ENCODE measurements at places on chromosomes 4 and X.

DNA sequence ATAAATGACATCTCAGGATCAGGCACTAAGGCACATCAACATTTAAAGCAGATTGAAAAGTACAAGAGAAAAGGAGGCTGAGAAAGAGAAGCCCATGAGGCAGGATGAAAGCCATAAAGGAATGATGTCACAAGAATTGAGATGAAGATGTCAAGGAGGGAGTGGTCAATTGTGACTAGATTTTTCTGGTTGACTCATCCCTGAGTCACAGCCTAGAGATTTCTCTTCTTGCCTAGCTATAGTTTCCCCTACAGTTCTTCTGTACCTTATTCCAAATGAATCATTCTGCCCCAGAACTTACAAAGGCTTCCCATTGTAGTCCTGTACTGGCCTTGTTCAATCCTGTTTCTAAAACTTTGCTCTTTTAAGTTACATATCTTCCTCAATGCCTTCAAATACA lies 3.4 kb upstream of the USP53 start:
- no peak for ATAC-seq
- no peaks in the 10 kb centered on the region for H3K27me3 ChIP-seq
- H3K4me1 ChIP-seq, result peaks cover 32% of the 10 kb centered on the region
- H3K4me3 ChIP-seq, result no peak overlapping the region

DNA sequence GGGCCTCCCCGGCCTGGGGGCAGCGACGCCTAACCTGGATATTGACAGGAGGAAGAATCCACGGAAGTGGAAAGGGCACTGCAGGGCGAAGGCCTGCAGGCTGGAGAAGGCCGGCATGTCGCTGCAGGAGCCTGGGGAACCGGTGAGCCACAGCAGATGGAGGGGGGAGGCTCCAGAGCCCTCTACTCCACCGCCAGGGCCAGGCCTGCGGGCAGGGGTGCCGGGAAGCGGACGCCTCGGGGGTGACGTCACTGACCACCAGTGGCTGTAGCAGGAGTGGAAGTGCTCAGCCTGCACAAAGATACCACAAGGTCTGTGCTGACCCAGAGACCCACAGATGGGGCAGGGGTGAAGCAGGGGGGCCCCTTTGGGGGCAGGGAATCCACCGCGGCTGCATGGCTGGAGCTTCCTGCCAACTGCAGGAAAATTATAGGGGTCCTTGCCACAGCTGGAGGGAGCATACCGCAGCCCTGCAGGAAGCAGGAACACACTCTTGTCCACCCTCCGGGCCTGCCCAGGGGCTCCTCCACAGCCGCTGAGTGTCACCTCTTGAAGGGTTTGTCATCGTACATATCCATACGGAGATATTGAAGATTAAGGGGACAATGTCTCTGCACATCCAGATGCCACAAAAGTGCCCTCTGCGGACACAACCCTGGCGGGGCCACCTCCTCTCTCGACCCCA lies 7.6 kb upstream of the HTRA3 start:
- ATAC-seq, result no peak
- no peak overlapping the region for H3K27ac ChIP-seq
- no peaks in the 10 kb centered on the region for H3K4me1 ChIP-seq
- no peaks in the 10 kb centered on the region for H3K36me3 ChIP-seq

- ATAC-seq, result no peak
- peaks cover 9% of the 10 kb centered on the region for H3K36me3 ChIP-seq
- peaks cover 7% of the 10 kb centered on the region for H3K4me1 ChIP-seq
- H3K4me3 ChIP-seq, result no peak overlapping the region
- H3K27ac ChIP-seq, result no peak overlapping the region
- no peaks in the 10 kb centered on the region for H3K27me3 ChIP-seq
Observed at GRCh38 chrX:50067435-50068284, 133.1 kb downstream of the AKAP4 start.

GRCh38 chr4:41362621-41363383 lies 106.1 kb downstream of the UCHL1 start:
- no peak overlapping the region for H3K27ac ChIP-seq
- H3K36me3 ChIP-seq, result no peaks in the 10 kb centered on the region
- no peak for ATAC-seq
- H3K4me1 ChIP-seq, result peaks cover 8% of the 10 kb centered on the region
- H3K27me3 ChIP-seq, result peaks cover 58% of the 10 kb centered on the region

GRCh38 chr4:173855015-173855414 lies 325.0 kb upstream of the HAND2 start:
- H3K4me3 ChIP-seq, result no peak overlapping the region
- H3K27me3 ChIP-seq, result no peaks in the 10 kb centered on the region
- no peak for ATAC-seq
- no peaks in the 10 kb centered on the region for H3K4me1 ChIP-seq
- no peak overlapping the region for H3K27ac ChIP-seq

GRCh38 chr4:120991885-120992284 lies 69.4 kb upstream of the PRDM5 start:
- no peaks in the 10 kb centered on the region for H3K36me3 ChIP-seq
- no peaks in the 10 kb centered on the region for H3K4me1 ChIP-seq
- no peak for ATAC-seq
- H3K27me3 ChIP-seq, result no peaks in the 10 kb centered on the region

DNA sequence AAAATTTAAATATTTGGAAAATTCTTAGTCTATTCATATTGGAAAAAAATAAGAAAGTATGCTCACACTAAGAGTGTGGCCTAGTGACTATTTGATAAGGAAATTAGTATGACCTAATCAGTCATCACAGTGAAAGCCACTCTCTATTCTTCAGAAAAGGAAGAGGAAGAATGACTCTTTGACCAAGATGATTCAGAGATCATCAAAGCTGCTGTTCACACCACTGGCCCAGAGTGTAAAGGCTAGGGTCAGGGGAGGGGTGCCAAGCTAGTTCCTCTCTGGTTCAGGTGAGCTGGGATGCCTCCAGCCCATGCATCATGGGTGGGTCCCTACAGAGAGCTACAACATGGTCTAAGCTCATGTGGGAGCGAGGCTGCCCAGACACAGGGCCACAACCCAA lies 396.9 kb upstream of the NDST3 start:
- ATAC-seq, result peak; percentile 36
- H3K4me1 ChIP-seq, result no peaks in the 10 kb centered on the region
- no peak overlapping the region for H3K4me3 ChIP-seq
- H3K27me3 ChIP-seq, result no peaks in the 10 kb centered on the region

GRCh38 chrX:17655211-17656034 lies 81.9 kb upstream of the SCML1 start:
- H3K36me3 ChIP-seq, result no peaks in the 10 kb centered on the region
- ATAC-seq, result no peak
- H3K4me1 ChIP-seq, result no peaks in the 10 kb centered on the region
- H3K4me3 ChIP-seq, result no peak overlapping the region
- peaks cover 27% of the 10 kb centered on the region for H3K27me3 ChIP-seq

GRCh38 chr4:70533791-70534190 lies 15.4 kb downstream of the AMTN start:
- no peaks in the 10 kb centered on the region for H3K36me3 ChIP-seq
- H3K27me3 ChIP-seq, result peaks cover 11% of the 10 kb centered on the region
- H3K4me1 ChIP-seq, result no peaks in the 10 kb centered on the region
- no peak for ATAC-seq

DNA sequence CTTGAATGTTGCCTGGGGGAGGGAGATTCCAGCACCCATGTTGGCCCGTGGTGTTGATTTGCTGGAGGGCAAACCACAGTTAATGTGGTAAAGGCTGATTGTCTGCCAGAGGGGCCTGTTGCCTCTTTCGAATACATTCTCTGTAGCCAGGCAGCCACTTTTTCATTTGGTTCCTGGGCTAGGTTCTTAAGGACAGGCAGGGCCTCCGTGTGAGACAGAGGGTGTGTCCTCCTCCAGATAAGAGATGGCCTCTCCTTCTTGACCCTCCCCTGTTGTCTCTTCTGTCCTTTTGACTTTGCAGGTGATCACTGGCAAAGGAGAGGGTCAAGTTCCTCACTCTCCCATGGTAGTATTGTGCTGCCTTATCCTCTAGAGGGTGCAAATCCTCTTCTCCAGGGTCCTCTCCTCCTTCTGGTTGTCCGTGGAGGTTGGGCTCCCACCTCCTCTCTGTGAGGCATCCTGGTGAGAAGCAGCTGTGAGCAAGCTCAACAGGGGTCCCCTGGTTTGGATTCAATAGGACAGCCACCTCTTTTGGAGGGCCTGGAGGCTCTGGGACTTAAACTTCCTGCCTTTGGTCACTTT lies 44.9 kb downstream of the ZNF182 start:
- peaks cover 16% of the 10 kb centered on the region for H3K4me1 ChIP-seq
- H3K27ac ChIP-seq, result no peak overlapping the region
- no peaks in the 10 kb centered on the region for H3K36me3 ChIP-seq
- no peak for ATAC-seq

GRCh38 chr4:15024386-15024785 lies 22.1 kb downstream of the CPEB2 start:
- ATAC-seq, result no peak
- H3K27ac ChIP-seq, result no peak overlapping the region
- no peak overlapping the region for H3K4me3 ChIP-seq
- H3K36me3 ChIP-seq, result peaks cover 53% of the 10 kb centered on the region
- no peaks in the 10 kb centered on the region for H3K27me3 ChIP-seq

DNA sequence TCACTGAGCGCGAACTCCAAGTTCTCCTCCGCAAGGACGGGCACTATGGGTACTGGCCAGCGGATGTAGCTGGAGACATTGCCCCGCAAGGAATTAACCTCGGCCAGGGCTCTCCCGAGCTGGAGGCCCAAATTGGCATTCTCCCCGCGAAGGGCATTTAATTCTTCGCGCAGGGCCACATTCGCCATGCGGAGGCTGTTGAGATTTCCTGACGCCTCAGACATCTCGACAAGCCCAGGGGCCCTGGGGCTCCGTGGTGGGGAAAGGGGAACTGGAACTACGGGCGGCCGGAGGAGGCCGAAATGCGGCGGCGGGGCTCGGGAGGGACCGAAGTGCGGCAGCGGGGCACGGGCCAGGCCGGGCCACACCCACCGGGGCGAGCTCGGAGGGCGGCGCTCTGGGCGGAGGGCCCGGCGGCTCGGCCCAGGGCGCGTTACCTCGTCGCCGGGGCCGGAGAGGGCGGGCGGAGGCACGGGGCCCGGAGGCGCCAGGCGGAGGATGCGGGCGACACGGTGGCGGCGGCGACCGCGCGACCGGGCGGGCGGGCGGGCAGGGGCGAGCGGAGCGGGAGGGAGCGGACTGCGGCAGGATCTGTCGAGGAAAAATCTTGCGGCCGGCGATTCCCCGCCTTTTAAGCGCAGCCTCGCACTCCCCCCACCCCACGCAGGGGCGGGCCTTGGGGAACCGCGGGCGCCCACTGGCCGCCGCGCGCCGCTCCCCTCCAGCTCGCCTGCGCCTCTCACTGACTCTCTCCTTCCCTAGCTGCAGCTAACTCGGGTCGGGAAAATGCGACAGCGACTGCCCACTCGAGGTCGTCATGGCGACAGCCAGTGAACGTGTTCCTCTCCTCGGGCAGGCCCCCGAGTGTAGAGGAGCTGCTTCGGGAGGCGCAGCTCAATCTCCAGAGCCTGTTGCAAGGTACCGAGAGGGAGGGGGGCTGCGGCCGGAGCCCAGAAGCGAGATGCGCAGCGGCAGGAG lies at the start of gene RTL5:
RTL5 (minus strand) TSS at position 599 of the 978 bp plus-strand sequence.
- peaks cover 10% of the 10 kb centered on the region for H3K4me1 ChIP-seq
- H3K36me3 ChIP-seq, result no peaks in the 10 kb centered on the region
- H3K27me3 ChIP-seq, result peaks cover 33% of the 10 kb centered on the region
- no peak within 1 kb of the TSS for H3K27ac ChIP-seq
- ATAC-seq, result peak; percentile 85

- no peaks in the 10 kb centered on the region for H3K4me1 ChIP-seq
- no peaks in the 10 kb centered on the region for H3K27me3 ChIP-seq
- no peak overlapping the region for H3K4me3 ChIP-seq
- ATAC-seq, result no peak
- no peaks in the 10 kb centered on the region for H3K36me3 ChIP-seq
Observed at GRCh38 chrX:44305921-44306320, 37.6 kb downstream of the EFHC2 start.

DNA sequence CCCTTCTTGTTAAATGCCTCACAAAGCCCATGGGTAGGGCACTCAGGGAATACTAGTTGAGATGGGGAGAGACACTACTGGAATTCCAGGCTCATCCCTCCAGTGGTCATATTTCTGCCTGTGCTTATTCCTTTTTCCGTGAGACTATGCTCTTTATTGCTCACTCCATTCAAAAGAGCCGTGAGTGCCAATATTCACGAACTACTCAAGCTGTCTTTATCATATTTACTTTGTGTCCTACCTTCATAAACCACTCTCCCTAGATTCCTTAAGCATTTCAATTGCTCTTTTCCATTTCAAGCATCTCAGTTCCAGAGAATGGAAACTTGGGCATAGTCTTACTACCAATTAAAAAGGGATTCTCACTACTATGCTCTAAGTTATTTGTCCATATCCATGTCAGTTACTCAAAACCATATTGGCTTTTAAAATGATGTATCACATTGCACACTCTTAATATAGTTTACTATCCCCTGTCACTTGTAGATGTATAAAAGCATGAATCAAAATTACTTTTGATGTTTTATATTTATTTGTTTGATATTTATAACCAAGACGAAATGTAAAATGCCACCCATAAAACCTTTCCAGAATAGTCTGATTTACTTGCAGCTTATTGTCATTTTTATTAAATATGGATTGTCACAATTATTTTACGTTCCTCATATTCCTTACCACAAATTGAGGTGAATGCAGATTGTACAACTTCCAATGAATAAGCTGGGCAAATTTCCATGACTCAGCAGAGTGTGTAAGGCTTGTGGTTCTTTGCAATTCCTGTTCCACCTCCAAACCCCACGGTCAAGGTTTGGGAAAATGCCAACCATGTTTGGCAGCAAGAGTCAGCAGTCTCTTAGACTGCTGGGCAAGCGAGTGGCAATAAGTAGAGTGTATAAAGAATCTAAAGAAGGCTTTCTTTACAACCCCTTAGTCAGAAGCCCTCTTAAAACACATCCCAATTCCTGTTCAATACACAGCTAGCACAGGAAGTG lies 24.4 kb downstream of the ENOX2 start:
- no peak for ATAC-seq
- peaks cover 37% of the 10 kb centered on the region for H3K36me3 ChIP-seq
- no peaks in the 10 kb centered on the region for H3K27me3 ChIP-seq
- no peak overlapping the region for H3K4me3 ChIP-seq

GRCh38 chrX:94361241-94361640 lies 687.2 kb downstream of the FAM133A start:
- H3K27ac ChIP-seq, result no peak overlapping the region
- H3K27me3 ChIP-seq, result no peaks in the 10 kb centered on the region
- no peaks in the 10 kb centered on the region for H3K36me3 ChIP-seq
- no peak overlapping the region for H3K4me3 ChIP-seq
- no peaks in the 10 kb centered on the region for H3K4me1 ChIP-seq
